ENCODE measurements at places on chromosomes 2 and 18.

- DNase-seq: no peak
These were observed 41.4 kb downstream of the KLHL29 start for GRCh38 chr2:23426263-23426905.

DNA sequence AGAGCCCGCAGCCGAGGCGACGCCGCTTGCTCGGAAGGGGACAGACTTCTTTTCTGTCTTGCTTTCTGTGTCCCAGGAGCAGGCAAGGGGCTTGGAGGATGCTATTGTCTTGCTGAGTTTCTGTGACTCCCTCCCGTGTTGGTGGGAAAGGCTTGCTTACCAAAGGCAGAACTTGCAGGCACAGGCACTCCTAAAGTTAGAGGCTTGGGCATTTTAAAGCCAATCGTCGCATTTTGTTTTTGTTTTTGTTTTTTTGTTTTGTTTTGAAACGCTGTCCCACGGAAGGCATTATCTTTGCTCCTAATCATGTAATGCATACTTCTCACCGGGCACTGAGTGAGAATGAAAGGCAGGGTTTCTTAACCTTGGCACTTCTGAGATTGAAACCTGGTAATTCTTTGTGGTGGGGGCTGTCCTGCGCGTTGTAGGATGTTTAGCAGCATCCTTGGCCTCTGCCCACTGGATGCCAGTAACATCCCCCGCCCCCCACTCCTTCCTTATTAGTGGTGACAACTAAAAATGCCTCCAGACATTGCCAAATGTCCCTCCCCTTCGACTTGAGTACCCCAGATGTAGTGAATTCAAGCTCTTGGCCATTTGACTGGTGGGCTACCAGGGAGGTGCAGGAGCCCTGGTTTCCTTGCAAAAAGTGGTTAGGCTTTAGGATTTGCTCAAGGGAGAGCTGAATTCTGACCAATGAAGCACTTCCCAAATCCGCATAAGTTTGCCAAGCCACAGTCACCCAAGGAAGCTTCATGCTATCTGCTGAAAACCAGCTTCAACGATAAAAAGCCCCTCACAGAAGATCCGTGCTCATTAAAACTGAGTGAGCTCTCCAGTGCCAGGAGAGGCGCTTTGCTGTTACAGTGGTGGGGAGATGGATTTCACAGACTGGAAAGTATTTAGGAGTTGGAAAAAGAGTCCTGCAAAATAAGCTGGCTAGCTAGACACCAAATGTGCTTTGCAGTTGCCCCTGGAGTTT lies 1.2 kb downstream of the ANTXR1 start:
- peak; percentile 82 for DNase-seq

- DNase-seq: no peak
These were observed 223.1 kb downstream of the RNF144A start for GRCh38 chr2:7140306-7140705.

DNA sequence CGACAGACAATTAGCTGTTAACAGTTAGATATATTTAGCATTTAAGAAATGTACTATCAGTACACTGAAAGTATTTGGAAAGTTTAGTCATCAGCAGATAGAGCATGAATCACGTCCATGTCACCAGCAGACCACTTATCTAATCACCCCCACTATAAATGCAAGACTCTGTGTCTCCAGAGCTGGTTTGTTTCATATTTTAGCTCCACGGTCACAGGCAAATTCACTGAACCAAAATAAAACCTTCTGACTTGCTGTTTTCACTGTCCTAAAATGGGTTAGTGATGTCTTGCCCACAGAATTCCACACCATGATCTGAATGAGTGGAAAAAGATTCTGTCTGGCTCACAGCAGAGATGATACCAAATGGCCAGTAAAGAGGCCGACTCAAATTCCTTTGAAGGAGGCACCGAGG lies 64.9 kb downstream of the CDH2 start:
- DNase-seq: no peak

- DNase-seq: no peak
These were observed 44.3 kb downstream of the AQP4 start for GRCh38 chr18:26821181-26821580.

GRCh38 chr2:157221394-157221988 lies 36.0 kb upstream of the GALNT5 start:
- no peak for DNase-seq

GRCh38 chr2:216690853-216691741 lies 4.3 kb downstream of the IGFBP5 start:
- DNase-seq: peak; percentile 93

GRCh38 chr2:96470636-96471035 lies 34.5 kb downstream of the NEURL3 start:
- no peak for DNase-seq

DNA sequence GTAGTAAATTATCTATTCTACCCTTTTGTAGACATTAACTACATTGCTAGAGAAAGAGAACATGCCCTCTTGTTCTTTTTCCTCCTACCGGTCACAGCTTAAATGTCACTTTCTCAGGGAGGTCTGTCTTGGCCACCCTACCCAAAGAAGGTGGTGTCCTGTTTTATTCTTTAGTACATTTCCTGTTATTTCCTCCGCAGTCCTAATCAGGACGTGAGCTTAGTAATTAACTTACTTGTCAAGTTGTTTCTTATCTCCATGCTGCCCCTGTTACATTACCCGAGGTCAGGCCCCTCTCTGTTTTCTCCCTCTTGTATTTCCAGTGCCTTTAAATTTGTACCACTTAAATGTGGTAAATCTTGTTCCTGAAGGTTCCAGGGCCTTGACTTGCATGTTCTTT lies 73.7 kb upstream of the RMDN2 start:
- DNase-seq: no peak

DNA sequence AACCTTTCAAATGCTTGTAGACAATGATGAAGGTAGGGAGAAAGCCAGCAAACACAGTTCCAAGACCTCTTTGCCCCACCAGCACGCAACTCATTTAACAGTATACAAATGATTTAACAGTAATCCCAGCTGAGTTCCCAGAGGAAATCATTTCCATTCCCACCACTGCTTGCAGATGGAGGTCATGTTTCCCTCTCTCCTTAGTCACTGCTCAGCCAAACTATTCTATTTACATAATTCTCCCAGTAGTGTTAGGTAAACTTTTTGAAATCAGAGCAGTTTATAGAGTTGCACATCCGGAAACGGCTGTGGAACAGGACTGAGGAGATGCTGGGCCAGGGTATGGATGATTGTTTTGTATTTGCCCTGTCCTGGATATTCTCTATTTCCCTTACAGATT lies 328.5 kb downstream of the FIGN start:
- peak; percentile 7 for DNase-seq

GRCh38 chr2:15169326-15170069 lies 391.6 kb downstream of the NBAS start:
- no peak for DNase-seq

- DNase-seq: no peak
These were observed 41.0 kb downstream of the DIPK1C start for GRCh38 chr18:74416124-74416523.

- no peak for DNase-seq
These were observed 39.9 kb downstream of the RPL37A start for GRCh38 chr2:216538538-216538937.

- DNase-seq: no peak
These were observed 31.9 kb downstream of the EXOC6B start for GRCh38 chr2:72793798-72794440.

- DNase-seq: peak; percentile 45
These were observed 85.3 kb downstream of the CDC42EP3 start for GRCh38 chr2:37585982-37586621.
